Gastrocnemius medialis (tissue), 4 donors: ENCODE measurements at places on chromosomes 2 and 18.

- no peak for DNase-seq
- H3K36me3 ChIP-seq = no peaks in the 10 kb centered on the region
- peaks cover 52% of the 10 kb centered on the region for H3K4me1 ChIP-seq
- H3K27me3 ChIP-seq = no peaks in the 10 kb centered on the region
Observed at GRCh38 chr2:230798769-230799399, 65.9 kb upstream of the ITM2C start.

- DNase-seq = no peak
- no peak overlapping the region for H3K27ac ChIP-seq
- no peaks in the 10 kb centered on the region for H3K36me3 ChIP-seq
- no peaks in the 10 kb centered on the region for H3K4me1 ChIP-seq
- no peaks in the 10 kb centered on the region for H3K27me3 ChIP-seq
- no peak overlapping the region for H3K4me3 ChIP-seq
Observed at GRCh38 chr18:53544917-53545316, 679.6 kb downstream of the MBD2 start.

DNA sequence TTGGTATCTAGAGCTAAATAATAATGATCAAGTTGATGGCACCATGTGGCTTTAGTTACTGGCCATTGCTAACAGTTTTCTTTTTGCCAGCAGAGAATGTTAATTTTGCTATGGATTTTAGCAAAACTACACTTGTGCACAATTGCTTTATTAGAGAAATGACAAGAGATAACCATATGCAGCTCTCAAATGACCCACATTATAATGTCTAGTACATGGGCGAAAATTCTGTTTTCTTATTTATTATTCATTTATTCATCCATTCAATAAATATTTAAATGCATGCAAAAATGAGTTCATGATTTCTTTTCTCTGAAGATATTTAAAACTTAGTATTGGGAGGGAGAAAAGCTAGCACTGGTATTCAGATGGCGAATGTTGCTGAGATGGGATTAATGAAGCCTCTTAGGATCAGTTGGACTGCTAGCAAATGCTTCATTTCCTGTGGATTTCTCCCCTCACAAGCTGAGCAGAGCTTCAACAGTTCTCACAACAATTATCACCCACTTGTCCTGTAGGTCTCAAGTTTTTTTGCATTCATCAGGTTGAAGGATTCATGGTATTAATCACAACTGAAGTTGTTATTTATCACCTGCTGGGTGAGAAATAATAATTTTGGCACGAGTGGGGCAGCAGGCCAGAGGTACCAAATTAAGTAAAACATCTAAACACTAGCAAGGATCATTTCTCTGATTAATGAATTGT, 95.2 kb downstream of the MTX2 start:
- no peaks in the 10 kb centered on the region for H3K27me3 ChIP-seq
- H3K4me3 ChIP-seq = no peak overlapping the region
- no peaks in the 10 kb centered on the region for H3K4me1 ChIP-seq
- DNase-seq = no peak

GRCh38 chr2:239311132-239312040, 89.4 kb downstream of the HDAC4 start:
- DNase-seq = peak; percentile 97
- H3K4me3 ChIP-seq = no peak overlapping the region
- H3K27me3 ChIP-seq = no peaks in the 10 kb centered on the region

- no peak overlapping the region for H3K4me3 ChIP-seq
- no peaks in the 10 kb centered on the region for H3K4me1 ChIP-seq
- H3K27ac ChIP-seq = no peak overlapping the region
- no peaks in the 10 kb centered on the region for H3K36me3 ChIP-seq
- H3K27me3 ChIP-seq = no peaks in the 10 kb centered on the region
- DNase-seq = no peak
Observed at GRCh38 chr2:221255862-221256261, 316.2 kb downstream of the EPHA4 start.
